ENCODE measurements at places on chromosomes 11 and 22. TPM values are rescaled to one million over a fixed set of nuclear protein-coding genes. Genes with fewer than 3 reads are reported as not detected.

GRCh38 chr11:118792570-118793124 is 1.7 kb upstream of the DDX6 start:
- H3K27me3 ChIP-seq, result no peaks in the 10 kb centered on the region
- H3K4me1 ChIP-seq, result peaks cover 17% of the 10 kb centered on the region
- DNase-seq, result peak; percentile 78
- H3K27ac ChIP-seq, result peak overlapping the region; percentile 100
- peak overlapping the region; percentile 99 for H3K4me3 ChIP-seq
- peaks cover 15% of the 10 kb centered on the region for H3K36me3 ChIP-seq

DNA sequence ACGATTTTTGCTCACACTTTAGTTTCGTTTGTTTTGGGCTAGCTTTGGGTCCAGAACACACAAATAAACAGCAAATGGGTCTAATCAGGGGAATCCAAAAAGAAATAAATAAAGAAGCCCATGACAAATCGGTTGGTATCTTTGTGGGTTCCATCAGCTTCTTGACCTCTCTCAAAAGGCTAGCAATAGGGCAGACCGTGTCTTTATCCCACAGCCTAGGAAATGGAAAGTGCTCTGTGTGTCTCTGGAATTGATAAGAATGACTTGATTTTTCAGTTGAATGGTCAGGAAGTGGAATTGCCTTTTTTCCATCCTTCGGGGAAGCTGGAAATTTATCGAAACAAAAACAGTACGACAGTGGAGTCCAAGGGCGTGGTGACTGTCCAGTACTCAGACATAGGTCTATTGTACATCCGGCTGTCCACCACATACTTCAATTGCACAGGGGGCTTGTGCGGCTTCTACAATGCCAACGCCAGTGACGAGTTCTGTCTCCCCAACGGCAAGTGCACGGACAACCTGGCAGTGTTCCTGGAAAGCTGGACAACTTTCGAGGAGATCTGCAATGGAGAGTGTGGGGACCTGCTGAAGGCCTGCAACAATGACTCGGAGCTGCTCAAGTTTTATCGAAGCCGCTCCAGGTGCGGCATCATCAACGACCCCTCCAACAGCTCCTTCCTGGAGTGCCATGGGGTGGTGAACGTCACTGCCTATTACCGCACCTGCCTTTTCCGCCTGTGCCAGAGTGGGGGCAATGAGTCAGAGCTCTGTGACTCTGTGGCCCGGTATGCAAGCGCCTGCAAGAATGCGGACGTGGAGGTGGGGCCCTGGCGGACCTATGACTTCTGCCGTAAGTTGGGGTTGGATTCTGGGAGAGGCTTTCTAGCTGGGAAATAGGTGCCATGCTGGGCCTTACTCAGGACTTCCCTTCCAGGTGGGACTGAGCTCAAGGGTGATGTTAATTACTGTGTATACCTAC is 28.6 kb downstream of the TECTA start:
- H3K4me3 ChIP-seq, result no peak overlapping the region
- DNase-seq, result no peak
- H3K27ac ChIP-seq, result no peak overlapping the region
- no peaks in the 10 kb centered on the region for H3K36me3 ChIP-seq

Gene CCDC157
- 3.5 TPM for total RNA-seq

- no peak for DNase-seq
- no peak overlapping the region for H3K27ac ChIP-seq
- no peaks in the 10 kb centered on the region for H3K4me1 ChIP-seq
- peaks cover 10% of the 10 kb centered on the region for H3K36me3 ChIP-seq
- no peak overlapping the region for H3K4me3 ChIP-seq
- H3K27me3 ChIP-seq, result no peaks in the 10 kb centered on the region
These were observed 12.3 kb downstream of the LTO1 start for GRCh38 chr11:69662806-69663205.

DNA sequence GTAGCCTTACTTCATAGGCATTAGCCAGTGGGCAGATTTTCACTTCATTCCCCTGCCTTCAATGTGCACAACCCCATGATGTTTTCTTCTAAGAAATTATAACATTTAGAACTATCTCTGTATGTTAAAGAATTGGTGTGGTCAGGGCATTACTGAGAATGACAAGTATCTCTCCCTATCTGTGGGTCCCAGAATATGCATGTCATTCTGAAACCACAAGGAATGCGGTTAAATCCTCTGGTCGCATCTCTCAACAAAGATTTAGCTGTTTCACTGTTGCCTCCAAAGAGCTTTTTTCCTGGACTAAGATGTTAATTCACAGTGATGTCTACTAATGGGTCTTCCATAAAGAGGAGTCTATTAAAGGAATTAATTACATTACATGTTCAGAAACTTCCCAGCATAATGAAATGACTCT is 62.7 kb downstream of the LIF start:
- H3K27ac ChIP-seq, result peak overlapping the region; percentile 86
- H3K36me3 ChIP-seq, result peaks cover 4% of the 10 kb centered on the region
- no peaks in the 10 kb centered on the region for H3K27me3 ChIP-seq
- peak; percentile 33 for DNase-seq
- H3K4me3 ChIP-seq, result peak overlapping the region; percentile 11

- H3K4me1 ChIP-seq, result peaks cover 5% of the 10 kb centered on the region
- DNase-seq, result peak; percentile 53
- no peak overlapping the region for H3K4me3 ChIP-seq
- H3K27me3 ChIP-seq, result no peaks in the 10 kb centered on the region
These were observed 13.7 kb downstream of the MFNG start for GRCh38 chr22:37472418-37473006.

GRCh38 chr11:117410861-117411710 is 83.4 kb downstream of the CEP164 start:
- no peak overlapping the region for H3K4me3 ChIP-seq
- H3K27me3 ChIP-seq, result no peaks in the 10 kb centered on the region
- H3K27ac ChIP-seq, result peak overlapping the region; percentile 54
- no peak for DNase-seq

Gene OR5AS1
- total RNA-seq, result not detected

Gene APOA4
- total RNA-seq, result not detected

GRCh38 chr22:32617903-32618302 is 143.3 kb downstream of the FBXO7 start:
- no peaks in the 10 kb centered on the region for H3K36me3 ChIP-seq
- no peak overlapping the region for H3K4me3 ChIP-seq
- no peaks in the 10 kb centered on the region for H3K27me3 ChIP-seq
- no peak overlapping the region for H3K27ac ChIP-seq

DNA sequence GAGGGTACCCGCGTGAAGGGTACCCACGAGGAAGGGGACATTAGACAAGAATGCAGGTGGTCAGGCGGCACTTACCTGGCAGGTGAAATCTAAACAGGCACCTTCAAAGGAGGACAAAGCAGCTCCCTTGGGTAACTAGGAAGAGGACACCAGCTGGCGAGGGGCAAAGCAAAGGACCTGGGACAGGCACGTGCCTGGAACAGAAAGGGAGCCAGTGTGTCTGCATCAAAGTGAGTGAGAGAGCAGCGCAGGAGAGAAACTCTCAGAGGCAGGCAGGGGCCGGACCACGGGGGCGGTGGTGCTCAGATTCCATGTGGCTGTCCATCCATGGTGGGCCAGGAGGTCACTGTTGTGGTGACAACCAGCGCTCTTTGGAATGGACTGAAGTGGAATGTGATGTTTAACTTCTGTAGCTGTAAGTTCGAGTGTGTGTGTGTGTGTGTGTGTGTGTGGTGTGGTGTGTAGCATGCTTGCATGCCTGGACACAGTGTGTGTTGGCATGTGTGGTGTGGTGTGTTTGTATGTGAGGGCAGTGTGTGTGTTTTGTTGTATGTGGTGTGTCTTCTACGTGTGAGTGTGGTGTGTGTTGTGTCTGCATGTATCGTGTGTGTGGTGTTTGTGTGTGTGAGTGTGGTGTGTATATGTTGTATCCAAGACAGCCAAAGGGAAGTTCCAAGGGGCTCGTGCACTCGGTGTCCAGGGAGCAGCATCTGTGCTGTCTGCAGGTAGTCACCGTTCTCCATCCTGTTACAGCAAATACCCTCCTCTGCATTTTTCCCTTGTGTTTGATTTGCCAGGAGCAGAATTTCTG is 86.4 kb downstream of the CDKN1C start:
- H3K27me3 ChIP-seq, result no peaks in the 10 kb centered on the region
- no peaks in the 10 kb centered on the region for H3K36me3 ChIP-seq
- H3K4me3 ChIP-seq, result no peak overlapping the region
- no peak overlapping the region for H3K27ac ChIP-seq
- no peaks in the 10 kb centered on the region for H3K4me1 ChIP-seq
- no peak for DNase-seq

DNA sequence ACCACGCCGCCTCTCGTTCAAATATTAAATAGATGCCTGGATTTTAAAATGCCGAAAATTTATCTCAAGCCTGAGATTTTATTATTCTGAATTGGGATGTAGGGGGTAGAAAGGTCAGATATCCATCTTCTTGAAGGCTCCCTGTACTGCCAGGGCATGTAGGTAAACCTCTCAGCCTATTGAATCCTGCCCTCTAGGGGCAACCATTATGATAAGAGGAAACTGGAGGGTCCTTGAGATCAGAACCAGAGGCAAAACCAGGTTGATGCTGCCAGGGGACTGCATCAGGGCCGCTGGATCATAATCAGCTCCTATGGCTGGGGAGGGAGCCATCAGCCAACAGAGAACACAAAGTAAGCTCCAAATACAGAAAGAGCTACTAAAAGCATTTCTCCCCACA is 92.4 kb downstream of the KCNC1 start:
- H3K27me3 ChIP-seq, result no peaks in the 10 kb centered on the region
- H3K27ac ChIP-seq, result no peak overlapping the region

Gene TYMP
- 92.2 TPM for total RNA-seq

Gene TPBGL
- total RNA-seq, result not detected

GRCh38 chr22:39343259-39344045 is 6.3 kb upstream of the SYNGR1 start:
- no peak overlapping the region for H3K27ac ChIP-seq
- peak; percentile 70 for DNase-seq
- H3K4me3 ChIP-seq, result no peak overlapping the region
- H3K27me3 ChIP-seq, result peaks cover 19% of the 10 kb centered on the region
- H3K4me1 ChIP-seq, result peaks cover 3% of the 10 kb centered on the region

- H3K4me3 ChIP-seq, result no peak overlapping the region
- H3K36me3 ChIP-seq, result no peaks in the 10 kb centered on the region
- no peaks in the 10 kb centered on the region for H3K27me3 ChIP-seq
- H3K4me1 ChIP-seq, result peaks cover 75% of the 10 kb centered on the region
These were observed 2.5 kb upstream of the CXCR5 start for GRCh38 chr11:118881228-118881627.

DNA sequence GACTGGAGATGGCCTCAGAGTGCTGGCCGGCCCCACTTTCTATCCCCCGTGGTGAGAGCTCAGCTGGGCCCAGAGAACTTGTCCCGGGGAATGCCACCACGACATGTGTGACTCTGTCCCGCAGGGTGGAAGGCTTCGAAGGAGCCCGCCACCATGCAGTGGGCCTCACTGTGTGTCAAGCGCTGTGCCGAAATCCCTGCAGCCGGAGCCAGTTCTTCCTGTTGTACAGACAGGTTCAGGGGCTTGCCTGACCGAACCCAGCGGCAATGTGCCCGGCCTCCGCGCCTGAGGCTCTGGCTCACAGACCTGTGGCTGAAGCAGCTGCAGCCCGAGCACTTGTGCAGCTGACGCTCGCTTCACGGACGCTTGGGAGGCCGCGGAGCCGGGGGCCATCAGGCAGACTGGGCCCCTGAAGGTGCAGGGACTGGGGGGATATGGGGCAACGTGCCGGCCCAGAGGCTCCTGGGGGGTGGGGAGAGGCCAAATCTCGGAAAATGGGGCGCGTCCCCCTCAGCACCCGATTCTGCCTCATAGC is 650 bp downstream of the PPM1F start:
- H3K27me3 ChIP-seq, result no peaks in the 10 kb centered on the region
- peak overlapping the region; percentile 78 for H3K4me3 ChIP-seq
- peaks cover 3% of the 10 kb centered on the region for H3K36me3 ChIP-seq
- peaks cover 13% of the 10 kb centered on the region for H3K4me1 ChIP-seq

- H3K4me3 ChIP-seq, result no peak overlapping the region
- peaks cover 5% of the 10 kb centered on the region for H3K4me1 ChIP-seq
- H3K27ac ChIP-seq, result no peak overlapping the region
- peaks cover 24% of the 10 kb centered on the region for H3K36me3 ChIP-seq
- DNase-seq, result peak; percentile 5
These were observed 50.7 kb upstream of the SPATA19 start for GRCh38 chr11:133896028-133896427.

Gene ADORA2A
- 25.3 TPM for total RNA-seq

DNA sequence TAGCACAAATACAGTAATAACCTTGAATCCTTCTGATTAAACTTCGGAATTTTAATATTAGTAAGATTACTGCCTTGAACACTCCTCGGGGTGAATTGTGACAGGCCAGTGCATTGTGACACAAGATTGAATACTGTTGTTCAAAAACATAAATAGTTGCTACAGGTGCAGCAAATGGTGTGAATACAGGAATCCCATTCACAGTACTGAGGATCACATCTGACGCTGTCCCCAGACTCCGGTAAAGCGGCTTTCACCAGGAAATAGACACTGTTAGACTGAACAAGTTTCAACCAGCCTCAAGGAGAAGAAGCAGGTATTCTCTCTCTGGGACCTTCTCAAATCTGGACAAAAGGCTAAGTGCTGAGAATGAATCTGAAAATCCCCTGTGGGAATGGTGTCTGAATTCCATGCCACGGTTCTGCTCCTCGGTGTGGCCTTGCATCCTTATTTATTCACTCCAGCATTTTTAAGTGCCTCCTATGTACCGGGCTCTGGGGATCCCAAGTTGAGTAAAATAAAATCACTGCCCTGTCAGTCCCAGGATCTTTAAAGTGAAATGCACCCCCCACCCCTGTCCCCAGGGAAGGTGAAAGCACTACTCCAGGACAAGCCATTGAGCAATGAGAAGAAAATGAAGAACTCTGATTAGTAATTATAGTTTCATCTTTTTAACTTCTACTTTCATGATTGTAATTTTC is 3.4 kb downstream of the LGR4 start:
- H3K4me1 ChIP-seq, result peaks cover 17% of the 10 kb centered on the region
- H3K27ac ChIP-seq, result no peak overlapping the region
- H3K36me3 ChIP-seq, result peaks cover 3% of the 10 kb centered on the region
- H3K27me3 ChIP-seq, result peaks cover 48% of the 10 kb centered on the region

DNA sequence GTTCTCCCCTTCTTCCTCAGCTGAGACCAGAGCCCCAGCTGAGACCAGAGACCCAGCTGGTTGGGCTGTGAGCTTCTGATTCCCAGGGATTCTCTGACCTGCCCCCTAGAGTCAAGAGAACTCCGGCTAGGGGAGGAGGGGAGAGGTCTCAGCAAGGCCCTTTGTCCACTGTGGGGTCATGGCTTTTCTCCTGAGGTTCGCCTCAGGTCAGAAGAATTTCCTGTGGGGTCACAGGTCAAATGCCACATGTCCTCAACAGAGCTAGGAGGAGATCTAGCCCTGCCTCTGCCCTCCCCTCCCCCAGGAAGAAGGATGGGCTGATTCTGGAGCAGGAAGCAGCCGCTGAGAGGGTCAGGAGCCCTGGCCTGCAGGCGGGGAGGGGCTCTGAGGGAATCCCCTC is 23.7 kb downstream of the HTR3A start:
- H3K4me3 ChIP-seq, result no peak overlapping the region
- peaks cover 8% of the 10 kb centered on the region for H3K4me1 ChIP-seq
- H3K27me3 ChIP-seq, result peaks cover 9% of the 10 kb centered on the region
- no peak overlapping the region for H3K27ac ChIP-seq
- no peaks in the 10 kb centered on the region for H3K36me3 ChIP-seq
- DNase-seq, result no peak

GRCh38 chr22:36383110-36383581 is 4.6 kb downstream of the MYH9 start:
- peak; percentile 72 for DNase-seq
- peaks cover 68% of the 10 kb centered on the region for H3K4me1 ChIP-seq
- H3K4me3 ChIP-seq, result peak overlapping the region; percentile 68
- H3K27ac ChIP-seq, result peak overlapping the region; percentile 83
- H3K36me3 ChIP-seq, result peaks cover 79% of the 10 kb centered on the region

All from activated CD4-positive, alpha-beta T cell treated with anti-CD3 and anti-CD28 coated beads, Interleukin-2, amount 10 ng/mL, durations not matched to agents 7 days and 5 days (primary cell).